Stimulated activated CD8-positive, alpha-beta memory T cell treated with anti-CD3 and anti-CD28 coated beads, Interleukin-15, amount 100 ng/mL, for 4 hours (primary cell): ENCODE measurements at places on chromosomes 6 and 20.

DNA sequence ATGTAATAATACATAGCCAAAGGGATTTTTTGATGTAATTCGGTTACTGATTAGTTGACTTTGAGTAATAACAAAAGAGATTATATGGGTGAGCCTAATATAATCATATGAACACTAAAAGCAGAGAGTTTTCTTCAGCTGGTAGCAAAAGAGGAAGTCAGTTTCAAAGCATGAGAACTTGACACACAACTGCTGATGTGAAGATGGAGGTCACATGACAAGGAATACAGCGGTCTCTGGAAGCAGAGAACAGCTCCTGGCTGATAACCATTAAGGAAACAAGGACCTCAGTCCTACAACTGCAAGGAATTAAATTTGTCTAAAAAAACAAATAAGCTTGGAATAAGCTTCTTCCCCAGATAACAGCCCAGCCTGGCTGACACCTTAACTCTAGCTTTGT lies 154.5 kb upstream of the PRND start:
- DNase-seq = no peak

GRCh38 chr20:20022498-20022897 lies 5.3 kb downstream of the NAA20 start:
- DNase-seq = no peak

DNA sequence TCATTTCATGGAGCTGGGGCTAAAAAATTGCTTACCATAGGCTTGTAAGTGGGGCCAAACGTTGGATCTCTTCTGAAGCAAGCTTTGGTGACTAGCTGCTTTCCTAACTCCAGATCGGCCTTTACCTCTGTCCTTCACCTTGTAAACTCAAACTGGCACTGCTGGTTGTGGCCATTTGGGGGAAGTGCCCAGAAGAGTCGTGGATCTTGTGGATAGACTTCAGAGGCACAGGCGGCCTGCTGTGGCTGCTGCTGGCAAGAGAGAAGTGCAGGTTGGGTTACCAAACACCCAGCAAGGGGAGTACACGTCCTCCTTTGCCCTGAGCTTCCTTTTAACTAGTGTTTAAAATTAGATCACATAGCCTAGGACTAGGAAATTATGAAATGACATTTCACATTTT lies 36.8 kb upstream of the KLHL31 start:
- no peak for DNase-seq

DNA sequence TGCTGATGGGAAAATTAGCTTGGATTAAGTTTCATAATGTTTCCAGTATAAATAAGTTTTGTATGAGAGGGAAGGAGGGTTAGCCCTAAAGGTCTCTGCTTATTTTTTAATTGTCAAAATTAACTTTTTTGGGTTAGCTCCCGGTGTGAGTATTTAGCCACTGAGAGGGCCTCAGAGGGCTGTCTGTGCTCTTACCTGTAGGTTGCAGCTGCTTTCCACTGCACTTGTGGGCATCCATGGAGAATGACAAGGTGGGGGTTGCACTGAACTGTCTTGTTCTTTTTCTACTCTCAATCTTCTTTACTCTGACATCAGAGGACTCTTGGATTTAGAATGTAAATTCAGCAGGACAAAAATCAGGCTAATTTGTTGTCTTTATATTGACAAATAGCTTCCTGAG lies 81.4 kb downstream of the CD164 start:
- DNase-seq = no peak

DNA sequence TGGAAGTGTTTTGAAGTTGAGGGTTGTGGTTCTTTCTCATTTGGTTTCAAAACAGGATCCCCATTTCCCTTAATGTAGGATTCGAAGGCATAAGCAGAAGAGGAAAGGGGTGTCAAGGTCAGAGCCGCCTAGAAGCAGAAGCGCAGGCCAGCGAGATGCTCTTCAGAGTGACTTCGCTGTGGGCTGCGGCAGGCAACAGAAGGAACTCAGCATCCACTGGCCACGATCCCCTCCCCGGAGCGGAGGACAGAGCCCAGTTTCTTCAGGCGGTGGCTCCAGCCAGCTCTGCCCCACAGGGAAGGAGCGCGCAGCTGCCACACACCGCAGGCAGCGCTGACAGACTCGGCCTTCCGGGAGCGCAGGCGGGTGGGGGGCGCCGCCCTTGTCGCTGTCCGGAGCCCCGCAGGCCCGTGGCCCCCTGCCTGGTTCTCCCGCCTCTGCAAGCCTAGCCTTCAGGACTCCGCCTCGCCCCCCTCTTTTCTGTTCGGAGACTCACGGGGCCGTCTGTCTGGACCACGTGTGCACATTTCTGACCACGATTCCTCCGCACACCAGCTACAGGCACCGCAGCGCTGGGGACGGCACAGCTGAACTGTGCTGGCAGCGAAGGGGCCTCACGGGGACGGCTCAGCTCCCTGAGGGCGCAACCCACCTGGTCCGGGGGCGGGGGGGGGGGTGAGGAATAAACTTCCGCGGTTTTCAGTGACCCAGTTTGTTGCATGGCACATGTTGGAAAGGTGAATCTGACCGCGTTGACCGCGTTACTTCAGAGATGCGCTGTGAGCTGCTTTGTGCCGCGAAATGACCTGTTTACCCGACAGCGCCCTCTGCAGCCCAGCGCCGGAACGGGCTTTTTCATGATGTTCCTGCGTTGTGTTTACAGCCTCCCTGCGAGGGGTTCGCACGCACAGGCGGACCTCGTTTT lies 26.1 kb downstream of the TTLL2 start:
- DNase-seq = peak; percentile 61

- no peak for DNase-seq
Observed at GRCh38 chr6:14647357-14647756, 529.8 kb downstream of the CD83 start.

DNA sequence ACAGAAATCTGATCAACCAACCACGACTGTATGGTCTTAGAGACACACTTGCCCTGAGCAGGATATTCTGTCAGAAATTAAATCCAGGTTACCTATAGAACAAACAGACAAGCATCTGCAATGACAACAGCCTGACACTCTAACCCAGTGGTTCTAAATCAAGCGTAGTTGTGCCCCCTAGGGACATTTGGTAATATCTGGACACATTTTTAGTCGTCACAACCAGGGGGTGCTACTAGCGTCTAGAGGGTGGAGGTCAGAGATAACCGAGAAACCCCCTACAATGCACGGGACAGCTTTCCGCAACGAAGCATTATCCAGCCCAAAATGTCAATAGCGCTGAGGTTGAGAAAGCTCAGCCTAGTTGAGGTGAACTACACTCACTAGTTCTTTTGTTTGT lies 32.3 kb downstream of the ID4 start:
- DNase-seq = no peak

- no peak for DNase-seq
Observed at GRCh38 chr6:15317934-15318902, 72.3 kb downstream of the JARID2 start.

DNA sequence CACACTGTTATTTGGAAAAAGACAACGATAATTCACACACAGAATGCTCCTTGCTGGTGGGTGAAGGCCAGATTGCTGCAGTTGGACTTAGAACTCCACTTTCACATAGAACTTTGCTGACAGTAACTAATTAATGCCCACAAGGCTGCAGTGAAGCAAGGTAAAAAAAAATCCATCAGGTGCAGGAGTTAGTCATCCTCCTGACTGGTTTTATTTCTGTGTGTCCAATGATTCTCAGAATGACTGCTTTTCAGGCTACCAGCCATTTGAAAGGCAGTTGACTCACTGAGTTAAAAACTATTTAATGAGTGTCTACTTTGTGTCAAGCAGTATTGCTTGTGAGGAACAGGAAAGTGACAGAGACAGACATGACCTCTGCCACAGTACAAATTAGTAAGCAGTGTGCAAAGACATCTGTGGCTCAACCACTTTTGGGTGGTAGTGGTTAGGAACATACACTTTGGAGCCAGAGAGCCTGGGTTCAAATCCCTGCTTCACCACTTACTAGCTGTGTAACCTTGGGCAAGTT lies 41.9 kb downstream of the ELOVL5 start:
- DNase-seq = no peak

- DNase-seq = no peak
Observed at GRCh38 chr20:5150226-5151076, 23.6 kb downstream of the CDS2 start.

GRCh38 chr20:58994390-58995159 lies 12.5 kb downstream of the CTSZ start:
- DNase-seq = no peak

DNA sequence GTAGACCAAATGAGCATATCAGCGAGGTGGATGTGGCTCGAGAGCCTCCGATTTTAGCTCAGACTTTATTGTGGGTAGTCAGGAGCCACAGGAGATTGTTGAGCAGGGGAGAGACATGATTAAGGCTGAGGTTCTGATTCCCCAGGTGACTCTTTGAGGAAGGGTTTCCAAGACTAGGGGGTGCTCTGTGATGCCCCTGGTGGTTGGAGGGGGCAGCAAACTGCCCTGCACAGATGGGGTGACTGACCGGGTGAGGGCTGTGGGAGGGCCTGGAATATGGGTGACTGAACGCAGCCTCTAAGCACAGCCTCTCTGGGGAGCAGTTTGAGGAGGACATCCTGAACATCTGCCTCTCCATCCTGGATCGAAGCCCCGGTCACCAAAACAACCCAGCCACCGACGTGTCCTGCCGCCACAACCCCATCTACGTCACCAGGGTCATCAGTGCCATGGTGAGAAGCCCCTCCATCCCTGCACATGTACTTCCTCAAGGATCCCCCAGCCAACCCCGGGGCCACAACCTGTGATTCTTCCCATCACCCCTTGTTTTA lies 17.0 kb downstream of the TGM6 start:
- no peak for DNase-seq

DNA sequence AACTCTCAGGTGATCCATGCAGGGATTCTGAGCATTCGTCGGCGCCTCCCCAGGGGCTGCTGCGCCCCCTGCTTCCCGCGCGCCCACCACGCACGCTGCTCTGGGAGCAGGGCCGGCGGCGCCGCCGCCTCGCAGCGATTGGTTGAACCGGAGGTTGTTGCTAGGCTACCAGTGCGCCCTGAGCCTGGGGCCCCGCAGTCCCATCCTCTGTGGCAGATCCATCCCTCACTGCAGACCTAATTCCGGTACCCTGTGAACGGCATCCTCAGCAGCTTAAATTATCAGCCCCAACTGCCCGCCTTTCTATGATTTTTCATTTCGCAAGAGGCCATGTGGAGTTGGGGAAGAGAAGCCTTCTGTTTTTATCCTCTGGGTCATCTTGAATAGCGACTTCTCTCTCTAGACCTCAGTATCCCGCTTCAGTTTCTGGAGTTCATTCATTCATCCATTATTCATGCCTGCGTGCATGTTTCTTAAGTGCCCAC lies 15.4 kb downstream of the PNPLA1 start:
- no peak for DNase-seq

- DNase-seq = no peak
Observed at GRCh38 chr6:162702446-162702845, 25.1 kb downstream of the PRKN start.

DNA sequence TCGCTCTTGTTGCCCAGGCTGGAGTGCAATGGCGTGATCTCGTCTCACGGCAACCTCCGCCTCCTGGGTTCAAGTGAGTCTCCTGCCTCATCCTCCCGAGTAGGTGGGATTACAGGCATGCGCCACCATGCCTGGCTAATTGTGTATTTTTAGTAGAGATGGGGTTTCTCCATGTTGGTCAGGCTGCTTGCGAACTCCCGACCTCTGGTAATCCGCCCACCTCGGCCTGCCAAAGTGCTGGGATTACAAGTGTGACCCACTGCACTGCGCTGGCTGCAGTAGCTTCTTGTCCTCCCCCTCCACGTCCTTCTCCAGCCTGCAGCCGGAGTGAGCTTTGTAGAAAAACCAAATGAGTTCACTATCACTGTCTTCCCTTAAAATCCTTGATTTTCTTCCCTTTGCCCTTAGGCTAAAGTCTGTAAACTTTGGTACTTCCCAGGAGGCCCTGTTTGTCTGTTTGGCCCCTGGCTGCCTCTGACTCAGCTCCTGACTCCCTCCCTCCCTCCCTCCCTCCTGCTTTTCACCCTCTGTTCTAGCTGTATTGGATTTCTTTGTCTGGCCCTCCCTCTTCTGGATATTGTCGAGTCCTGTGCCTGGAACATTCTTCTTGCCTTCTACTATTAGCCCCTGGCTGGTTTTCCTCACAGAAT lies 12.9 kb downstream of the PARD6B start:
- no peak for DNase-seq

DNA sequence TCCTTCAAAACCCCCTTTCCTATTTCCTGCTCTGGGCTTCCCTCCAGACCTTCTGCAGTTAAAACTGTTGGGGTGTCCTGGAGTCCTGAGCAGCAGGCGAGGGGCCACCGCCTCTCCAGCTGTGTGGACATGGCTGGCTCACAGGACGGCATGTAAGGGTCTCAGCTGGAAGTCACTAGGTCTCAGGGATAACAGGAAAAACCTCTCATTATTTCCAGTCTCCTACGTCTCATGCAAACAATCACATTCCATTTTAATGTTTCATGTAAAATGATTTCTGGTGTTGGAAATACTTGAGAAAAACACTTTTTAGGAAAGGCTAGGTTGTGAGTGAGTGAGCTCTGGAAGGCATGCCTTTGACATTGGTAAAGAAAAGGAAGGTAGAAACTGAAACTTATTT lies 158.7 kb downstream of the SCML4 start:
- DNase-seq = no peak

DNA sequence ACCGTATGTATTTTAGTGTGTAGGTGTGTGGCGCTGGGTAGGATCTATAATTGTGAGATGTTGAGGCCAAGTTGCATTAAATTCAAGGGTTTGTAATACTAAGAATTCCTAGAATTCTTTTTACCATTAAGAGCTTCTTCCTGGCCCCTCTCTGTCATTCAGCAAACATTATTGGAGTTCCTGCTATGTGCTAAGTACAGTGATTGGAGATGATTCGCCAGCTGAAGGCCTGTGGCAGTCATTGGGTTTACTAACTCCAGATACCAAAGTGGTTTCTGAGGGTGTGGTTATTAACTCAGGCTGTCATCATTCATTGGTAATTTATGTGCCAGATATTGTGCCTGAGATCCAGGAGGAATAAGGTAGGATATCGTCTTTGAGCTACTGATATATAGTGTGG lies 167.1 kb downstream of the LAMA2 start:
- DNase-seq = no peak

DNA sequence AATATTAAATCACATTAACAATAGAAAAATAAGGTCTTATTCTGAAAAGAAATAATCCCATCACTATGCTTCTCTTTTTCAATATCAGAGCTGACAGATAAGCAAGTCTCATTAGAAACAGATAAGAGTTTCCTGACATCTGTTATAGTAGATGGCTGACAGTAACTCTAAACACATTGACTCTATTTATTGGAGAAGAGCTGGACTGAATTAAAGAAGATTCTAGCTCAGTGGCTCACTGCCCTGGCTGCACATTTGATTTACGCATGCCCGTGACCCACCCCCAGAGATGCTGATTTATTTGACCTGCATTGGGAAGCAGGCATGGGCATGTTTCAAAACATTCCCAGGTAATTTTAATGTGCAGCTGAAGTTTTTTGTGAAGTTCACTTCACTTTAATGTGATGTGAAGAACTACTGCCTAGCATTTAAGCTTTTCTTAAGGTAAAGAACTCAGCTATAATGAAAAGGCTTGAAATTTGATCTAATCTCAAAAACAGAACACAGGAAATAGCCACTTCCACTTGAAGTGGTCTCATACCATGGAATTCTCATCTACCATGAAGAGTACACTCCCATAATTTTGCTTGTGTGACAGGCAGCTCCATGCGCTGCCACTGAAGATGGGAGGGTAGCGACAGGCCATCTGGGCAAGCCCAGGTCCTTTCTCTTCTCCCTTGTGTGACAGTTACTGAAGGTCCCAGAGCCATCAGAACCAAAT lies 162.3 kb downstream of the TPBG start:
- no peak for DNase-seq

GRCh38 chr6:39428152-39428551 lies 105.7 kb upstream of the KCNK16 start:
- no peak for DNase-seq

- DNase-seq = no peak
Observed at GRCh38 chr20:2804852-2805688, 4.6 kb upstream of the CPXM1 start.
